ENCODE measurements at places on chromosomes 6 and 20.

GRCh38 chr6:106318061-106318460 lies 7.5 kb downstream of the ATG5 start:
- no peak for DNase-seq

DNA sequence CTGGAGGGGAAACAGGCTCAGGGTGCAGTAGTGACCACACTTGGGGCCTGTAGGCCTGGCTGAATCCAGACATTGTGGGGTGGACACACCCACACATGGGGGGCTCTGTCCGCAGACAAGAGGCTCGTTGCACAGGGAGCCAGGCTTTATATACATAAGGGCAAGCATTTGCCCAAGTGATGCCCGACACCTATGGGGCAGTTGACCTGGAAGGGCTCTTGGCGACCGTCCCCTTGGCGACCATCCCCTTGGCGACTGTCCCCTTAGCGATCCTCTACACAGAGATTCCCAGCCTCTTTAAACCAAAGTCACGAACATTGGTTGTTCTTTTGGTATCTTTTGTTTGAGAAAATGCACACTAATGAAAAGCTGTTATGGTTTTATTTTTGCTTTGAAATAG lies 2.7 kb downstream of the TOX2 start:
- no peak for DNase-seq

DNA sequence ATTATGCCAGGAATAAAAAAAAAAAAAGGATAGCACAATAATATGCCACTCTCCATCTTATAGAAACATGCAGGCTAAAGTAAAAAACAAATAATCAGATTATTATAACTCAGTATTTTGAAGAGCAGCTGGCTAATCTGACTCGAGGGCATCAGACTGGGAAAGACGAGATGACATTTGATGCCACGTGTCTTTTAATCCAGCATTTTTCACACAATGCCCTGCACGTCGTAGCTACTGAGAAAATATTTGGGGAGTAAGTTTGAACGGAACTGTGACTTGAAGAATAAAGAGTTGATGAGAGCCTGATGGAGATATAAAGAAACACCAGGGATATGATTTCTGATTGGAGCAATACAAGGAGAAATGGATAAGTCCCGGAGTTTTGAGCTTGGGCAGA lies 237.7 kb downstream of the ARID1B start:
- no peak for DNase-seq

GRCh38 chr6:132511831-132512220 lies 1.1 kb downstream of the STX7 start:
- no peak for DNase-seq

GRCh38 chr6:12899046-12899833 lies 182.7 kb downstream of the PHACTR1 start:
- DNase-seq, result no peak

DNA sequence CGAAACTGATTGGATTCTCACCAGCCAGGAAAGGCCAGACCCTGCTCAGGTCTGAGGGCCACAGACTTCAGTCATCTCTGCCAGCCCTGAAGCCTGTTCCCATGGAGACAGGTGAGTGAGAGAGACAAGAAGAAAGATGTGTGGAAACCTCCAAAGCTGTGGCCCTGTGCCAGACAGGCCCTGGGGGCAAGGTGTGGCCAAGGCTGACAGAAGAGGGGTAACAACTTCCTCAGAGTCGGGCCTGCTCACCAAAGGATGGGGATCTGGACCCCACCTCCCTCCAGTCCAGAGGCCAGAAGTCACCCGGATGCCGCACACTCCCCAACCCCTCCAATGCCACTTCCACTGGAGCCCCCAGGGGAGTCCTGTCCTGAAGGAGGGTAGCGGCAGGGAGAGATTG lies 73.6 kb downstream of the MDGA1 start:
- no peak for DNase-seq

GRCh38 chr6:132530293-132530974 lies 7.6 kb upstream of the TAAR9 start:
- DNase-seq, result peak; percentile 55

- DNase-seq, result no peak
Observed at GRCh38 chr6:582370-582769, 74.5 kb downstream of the HUS1B start.

DNA sequence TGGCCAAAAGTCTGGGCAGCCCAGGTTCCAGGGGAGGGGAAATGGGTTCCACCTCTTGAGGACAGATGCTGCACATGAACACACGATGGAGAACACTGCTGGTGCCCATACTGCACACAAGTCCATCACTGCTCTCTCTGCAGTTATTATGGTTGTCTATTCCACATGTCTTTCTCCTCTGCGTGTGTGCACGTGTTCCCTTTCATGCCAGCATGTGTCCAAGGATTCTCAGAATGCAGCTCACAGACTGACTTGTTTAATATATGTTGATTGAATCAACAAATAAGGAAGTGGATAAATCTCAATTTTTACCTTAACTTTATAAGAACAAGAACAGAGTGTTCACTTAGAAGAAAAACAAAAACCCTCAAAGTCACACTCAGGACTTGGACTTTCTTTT lies 158.9 kb downstream of the FNDC1 start:
- no peak for DNase-seq

DNA sequence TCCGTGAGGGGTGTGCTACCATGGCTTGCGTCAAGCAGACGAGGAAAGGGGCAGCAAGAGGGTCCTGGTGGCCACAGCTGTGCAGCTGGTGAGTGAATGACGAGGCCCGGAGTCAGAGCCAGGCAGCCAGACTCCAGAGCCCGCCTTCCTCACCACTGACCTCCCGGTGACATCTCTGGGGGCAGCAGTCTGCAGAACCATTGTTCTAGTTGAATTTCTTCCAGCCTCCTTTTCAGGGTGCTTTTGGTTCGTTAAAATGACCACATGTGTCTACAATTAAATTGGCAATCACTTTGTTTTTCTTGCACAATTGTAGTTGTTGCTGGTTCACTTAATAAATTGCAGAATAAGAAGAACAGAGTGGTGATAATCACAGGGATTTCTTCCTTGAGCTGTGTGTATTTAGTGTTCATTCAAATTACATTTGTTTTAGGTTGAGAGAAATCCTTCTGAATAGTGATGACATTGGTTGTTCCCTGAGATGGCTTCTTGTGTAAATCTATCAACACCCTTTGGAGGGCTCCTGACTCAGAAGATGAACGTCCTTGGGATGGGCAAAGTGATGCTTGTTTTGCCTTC lies 96.4 kb downstream of the TULP4 start:
- DNase-seq, result peak; percentile 19

GRCh38 chr20:44552568-44552949 lies 29.8 kb upstream of the PKIG start:
- no peak for DNase-seq

GRCh38 chr6:153103319-153103655 lies 27.8 kb downstream of the RGS17 start:
- no peak for DNase-seq

DNA sequence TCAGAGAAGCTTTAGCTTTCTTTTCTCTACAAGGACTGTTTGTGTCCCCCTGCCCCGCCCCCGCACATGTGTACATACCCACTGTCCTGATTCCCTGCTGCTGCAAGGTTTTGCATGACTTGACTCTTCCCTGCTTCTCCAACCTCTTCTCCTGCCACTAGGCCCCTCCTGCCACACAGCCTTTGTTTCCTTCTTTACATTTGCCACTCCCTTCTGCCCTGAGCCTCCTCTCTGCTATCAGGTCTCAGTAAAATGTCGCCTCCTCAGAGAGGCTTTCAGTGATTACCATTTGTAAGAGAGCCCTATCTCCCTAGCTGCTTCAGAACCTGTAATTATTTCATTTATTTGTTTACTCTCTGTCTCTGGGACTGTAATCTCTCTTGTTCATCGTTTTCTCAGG lies 56.4 kb upstream of the VSTM2L start:
- no peak for DNase-seq

DNA sequence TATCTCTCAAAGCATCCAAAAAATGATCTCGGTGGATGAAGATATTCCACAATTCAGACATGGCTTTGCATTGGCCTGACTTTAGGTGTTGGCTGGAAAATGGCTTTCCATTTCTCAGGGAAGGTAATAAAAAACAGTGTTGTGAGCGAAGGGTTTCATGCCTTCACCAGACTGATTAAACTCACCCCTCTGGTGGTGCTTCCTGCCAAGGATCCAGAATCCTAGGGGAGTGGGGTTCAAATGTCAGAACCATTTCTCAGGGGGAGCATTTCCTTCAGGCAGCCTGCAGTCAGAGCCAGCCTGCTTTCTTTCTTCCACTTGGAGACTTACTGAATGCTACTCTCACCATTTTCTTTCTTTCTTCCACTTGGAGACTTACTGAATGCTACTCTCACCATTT lies 45.7 kb upstream of the SMIM28 start:
- no peak for DNase-seq

GRCh38 chr20:31758991-31759390 lies 19.9 kb downstream of the TPX2 start:
- DNase-seq, result no peak

DNA sequence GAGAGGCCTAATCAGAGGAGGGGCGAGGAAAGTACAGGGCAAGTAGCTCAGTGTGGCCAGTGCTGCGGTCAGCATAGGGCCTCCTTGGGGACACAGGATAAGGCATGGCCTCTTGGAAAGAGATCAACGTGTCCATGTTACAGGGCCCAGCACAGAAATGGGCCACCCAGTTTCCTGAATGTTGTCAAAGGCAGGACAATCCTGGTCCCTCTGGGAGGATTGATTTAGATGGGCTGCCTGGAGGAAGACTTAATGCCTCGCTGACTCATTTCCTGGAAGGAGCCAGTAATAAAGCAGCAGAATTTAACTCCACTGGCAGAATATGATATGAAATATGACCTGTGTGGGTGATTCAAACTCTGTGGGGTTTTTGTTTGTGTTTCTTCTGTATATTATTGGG lies 16.6 kb downstream of the DDO start:
- no peak for DNase-seq

DNA sequence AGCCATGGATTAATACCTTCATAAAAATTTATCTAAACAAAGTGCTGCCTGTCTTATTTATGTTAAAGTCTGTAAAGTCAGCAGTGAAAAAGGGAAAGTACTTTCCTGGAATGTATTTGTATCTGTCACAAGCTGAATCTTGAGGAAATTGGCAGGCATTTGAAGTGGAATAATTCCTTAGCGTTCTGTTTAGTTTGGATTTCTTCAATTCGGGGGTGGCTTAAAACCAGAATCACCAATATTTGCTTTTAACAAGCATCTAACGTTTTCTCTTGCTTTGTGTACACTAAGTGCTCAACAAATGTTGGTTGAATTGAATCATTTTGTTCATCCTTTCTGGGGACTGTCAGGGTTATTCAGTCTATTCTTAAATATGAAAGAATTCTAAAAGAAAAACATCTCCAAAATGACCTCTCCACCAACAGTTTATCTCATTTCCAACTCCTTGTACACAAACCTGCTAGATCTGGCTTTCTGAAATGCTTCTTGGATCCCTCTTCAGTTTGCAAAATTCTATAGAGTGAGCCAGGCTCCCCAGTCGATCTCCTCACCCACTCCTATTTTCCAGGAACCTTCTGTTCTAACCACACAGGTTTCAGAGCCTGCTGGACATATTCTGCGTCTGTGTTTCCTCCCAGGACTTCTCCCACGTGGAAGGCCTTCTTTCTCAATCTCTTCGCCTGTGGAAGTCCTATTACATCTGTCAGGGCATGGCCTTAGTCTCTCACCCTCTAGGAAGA lies 2.0 kb upstream of the NPEPL1 start:
- DNase-seq, result peak; percentile 75

DNA sequence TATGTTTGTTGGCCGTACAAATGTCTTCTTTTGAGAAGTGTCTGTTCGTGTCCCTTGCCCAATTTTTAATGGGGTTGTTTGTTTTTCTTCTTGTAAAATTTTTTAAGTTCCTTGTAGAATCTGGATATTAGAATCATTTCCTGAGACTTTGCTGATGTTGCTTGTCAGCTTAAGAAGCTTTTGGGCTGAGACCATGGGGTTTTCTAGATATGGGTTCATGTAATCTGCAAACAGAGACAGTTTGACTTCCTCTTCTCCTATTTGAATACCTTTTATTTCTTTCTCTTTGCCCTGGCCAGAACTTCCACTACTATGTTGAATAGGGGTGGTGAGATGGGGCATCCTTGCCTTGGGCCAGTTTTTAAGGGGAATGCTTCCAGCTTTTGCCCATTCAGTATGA lies 82.6 kb downstream of the SLC24A3 start:
- no peak for DNase-seq

GRCh38 chr6:109397020-109397419 lies 14.8 kb upstream of the CD164 start:
- no peak for DNase-seq

DNA sequence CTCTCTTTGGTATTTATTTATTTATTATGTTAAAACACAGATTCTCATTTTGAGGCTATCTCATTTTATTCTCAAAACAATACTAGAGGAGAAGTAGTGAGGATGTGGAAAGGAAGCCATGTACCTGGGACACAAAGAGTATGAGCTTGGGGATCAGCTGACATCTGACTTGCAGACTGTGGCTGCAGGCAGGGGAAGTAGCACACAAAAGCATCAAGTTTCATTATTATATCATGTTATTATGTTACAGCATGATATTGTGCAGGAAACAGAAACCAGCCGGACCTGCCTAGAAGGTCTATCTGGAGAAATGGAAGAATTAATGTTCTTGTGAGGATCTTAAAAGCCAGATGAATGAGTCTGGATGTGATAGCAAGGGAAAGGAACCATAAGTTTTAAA lies 248.2 kb downstream of the KHDC1L start:
- DNase-seq, result peak; percentile 32

GRCh38 chr6:14254505-14254904 lies 136.9 kb downstream of the CD83 start:
- no peak for DNase-seq

DNA sequence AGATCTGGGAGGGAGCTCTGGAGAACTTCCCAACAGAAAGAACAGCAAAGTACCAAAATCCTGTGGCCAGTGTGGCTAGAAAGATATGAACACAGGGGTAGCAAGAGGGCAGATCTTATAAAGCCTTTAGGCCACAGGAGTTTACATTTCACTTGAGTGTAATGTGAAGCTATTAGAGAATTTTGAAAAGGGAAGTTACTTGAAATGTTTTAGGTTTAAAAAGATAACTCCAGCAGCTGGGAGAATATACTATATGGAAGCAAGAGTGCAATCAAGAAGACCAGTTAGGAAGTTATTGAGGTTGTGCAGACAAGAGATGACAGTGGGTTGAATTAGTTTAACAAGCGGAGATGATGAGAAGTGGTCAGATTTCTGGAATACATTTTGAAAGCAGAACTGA lies 7.9 kb downstream of the SUPT3H start:
- DNase-seq, result no peak

- peak; percentile 73 for DNase-seq
Observed at GRCh38 chr6:99746261-99746895, 139.7 kb downstream of the PRDM13 start.

DNA sequence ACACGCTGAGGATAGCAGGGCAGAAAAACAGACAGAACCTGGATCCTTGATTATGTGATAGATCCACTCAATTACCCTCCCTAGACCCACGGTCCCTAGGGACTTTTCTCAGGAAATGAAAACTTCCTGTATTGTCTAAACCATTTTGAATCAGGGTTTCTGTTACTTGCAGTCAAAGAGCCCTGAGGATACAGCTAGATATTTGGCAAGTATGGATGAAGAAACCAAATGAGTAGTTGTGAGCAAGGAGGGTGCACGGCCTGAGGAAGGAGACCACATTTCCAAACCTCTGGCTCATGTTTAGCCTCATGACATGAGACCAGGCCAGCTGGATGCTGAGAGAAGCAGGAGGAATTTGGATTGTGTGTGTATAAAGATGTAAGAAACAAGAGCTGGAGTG lies 91.6 kb downstream of the MRPL14 start:
- no peak for DNase-seq

- no peak for DNase-seq
Observed at GRCh38 chr20:37365760-37366638, 20.1 kb downstream of the SRC start.

- DNase-seq, result no peak
Observed at GRCh38 chr20:36093025-36093803, 61.3 kb upstream of the EPB41L1 start.

- no peak for DNase-seq
Observed at GRCh38 chr6:24356310-24356973, 1.4 kb downstream of the DCDC2 start.

Measured in umbilical cord (tissue), 2 donors.